AG04449 (cell line): ENCODE measurements at places on chromosomes 2 and 18.
A peak's percentile ranks its signal among the peaks of the same experiment; 100 is the strongest.

DNA sequence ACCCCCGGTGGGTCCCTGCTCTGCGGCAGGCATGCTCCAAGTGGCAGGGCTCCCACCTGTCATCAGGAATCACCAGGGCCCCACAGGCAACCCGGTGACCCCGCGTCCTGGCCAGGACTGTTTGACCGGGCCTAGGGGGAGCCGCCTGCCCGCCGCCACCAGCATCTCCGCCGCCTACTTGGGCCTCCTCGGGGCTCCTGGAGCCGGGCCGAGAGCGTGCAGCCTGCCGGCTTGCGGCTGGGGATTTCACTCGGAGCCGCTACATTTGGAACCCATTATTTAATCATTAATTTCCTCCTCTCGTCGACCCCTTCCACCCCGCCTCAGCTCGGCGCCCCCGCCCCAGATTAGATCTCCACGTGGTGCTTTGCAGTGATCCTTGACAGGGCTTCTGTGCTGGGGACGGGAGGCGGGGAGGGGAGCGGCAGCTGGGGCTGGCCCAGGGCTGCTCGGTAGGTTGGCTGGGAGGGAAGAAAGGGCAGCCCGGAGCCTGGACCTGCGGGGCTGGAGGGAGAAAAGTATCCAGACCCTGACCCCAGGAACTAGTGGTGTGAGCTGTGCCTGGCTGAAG is 295.4 kb downstream of the CYP26B1 start:
- DNase-seq: no peak

DNA sequence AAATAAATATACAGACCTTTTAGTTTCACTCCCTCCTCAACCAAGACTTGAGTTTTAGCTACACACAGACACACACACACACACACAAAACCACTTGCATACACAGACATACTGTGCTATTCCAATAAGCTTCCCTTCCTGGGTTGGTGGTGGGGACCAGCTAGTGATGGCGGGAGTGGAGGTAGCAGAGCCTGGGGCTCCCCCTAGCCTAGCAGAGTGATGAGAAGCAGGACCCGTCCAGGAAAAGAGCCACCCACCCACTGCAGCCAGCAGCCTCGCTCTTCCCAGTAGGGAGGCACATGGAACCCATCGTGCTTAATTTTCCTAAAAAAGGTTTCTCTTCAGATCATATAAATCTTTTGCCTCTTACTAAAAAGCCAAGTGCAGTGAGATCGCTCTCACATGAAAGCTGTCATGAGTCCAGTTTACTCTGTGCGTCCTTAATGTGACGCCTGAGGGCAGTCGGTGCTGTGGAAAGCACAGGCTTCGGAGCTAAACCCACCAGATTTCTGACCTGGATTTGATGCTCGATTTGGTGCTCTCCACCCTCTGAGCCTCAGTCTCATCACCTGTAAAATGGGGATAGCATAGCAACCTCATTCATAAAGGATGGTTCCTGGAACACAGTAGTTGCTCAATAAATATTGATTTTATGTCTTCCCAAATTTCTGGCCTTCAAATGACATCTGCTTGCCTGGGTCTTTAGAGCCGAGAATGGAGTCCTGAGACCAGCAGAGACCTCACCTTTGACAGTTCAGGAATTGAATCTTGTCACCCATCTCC is 60.1 kb upstream of the YWHAQ start:
- DNase-seq: no peak

DNA sequence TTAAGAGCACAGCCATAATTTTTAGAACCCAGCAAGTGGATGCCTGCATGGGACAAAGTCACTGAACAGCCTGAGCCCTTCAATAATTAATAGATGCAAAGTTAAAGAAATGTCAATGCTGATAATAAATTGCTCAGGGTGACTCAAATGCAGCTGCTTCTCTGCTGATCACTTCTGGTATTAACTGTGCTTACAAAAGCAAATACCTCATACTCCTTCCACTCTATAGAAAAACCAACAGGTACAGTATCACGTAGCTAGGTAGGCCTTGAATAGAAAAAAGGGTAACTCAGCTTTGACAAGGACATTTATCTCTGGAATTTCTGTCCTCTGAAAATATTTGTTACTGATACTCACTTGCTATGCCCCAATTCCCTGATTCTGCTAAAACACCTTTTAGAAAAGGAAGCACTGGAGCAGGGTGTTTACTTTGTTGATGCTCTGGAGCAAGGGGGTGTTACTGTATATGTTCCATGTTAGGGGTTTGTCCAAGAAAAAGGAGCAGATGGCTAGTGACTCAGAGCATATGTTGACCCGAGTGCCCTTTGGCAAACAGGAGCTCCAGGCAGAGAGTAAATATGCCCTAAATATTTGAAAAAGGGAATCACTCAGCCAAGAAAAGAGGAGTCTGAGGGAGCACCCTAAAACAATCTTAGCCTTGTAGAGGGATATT is 59.1 kb upstream of the RTN4 start:
- DNase-seq: no peak

DNA sequence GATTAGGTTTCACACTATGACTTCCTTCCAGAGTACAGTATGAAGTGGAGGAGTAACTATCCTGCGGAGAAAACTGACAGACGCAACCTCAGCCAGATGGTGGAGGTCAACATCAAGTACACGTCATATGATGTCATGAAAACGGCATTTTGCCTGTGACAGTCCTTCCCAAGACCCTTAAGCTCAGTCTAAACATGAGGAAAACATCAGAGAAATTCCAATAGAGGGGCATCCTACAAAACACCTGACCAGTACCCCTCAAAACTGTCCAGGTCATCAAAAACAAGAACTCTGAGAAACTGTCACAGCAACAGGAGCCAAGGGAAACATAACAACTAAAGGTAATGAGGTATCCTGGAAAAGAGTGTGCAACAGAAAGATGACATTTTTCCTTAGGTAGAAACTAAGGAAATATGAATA is 1.7 kb downstream of the RNU4ATAC start:
- no peak for DNase-seq

GRCh38 chr2:236663287-236664101 is 93.9 kb downstream of the ACKR3 start:
- DNase-seq: no peak

DNA sequence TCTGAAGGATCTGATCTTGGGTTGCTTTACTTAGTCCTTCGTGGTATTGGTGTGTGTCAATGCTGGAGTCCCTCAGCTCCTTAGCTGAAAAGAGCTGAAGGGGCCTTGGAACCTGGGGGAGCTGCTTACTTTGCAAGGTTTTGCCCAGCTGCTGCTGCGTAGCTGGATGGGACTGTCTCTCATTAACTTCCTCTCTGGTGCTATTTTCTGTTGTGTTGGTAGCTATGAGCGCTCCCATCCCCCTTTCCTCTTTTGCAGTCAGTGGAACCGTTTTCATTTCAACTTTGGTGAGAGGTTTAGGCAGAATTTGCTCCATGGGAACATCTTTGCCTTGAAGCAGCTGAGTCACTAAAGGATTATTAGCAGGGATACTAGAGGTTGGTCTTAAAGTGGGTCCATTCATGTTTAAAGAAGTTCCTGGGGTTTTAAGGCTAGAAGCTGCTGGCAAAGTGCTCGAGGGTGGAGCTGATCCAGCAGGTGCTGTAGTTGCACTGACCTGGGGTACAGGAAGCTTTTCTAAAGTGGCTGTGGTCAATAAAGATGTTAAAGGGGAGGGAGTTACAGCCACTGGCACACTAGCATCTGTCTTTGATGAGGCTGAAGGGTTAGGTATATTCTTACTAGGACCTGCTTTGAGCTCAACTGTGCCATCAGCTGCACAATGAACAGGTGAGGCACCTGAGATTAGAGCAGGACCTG is 69.9 kb upstream of the DTNB start:
- no peak for DNase-seq

DNA sequence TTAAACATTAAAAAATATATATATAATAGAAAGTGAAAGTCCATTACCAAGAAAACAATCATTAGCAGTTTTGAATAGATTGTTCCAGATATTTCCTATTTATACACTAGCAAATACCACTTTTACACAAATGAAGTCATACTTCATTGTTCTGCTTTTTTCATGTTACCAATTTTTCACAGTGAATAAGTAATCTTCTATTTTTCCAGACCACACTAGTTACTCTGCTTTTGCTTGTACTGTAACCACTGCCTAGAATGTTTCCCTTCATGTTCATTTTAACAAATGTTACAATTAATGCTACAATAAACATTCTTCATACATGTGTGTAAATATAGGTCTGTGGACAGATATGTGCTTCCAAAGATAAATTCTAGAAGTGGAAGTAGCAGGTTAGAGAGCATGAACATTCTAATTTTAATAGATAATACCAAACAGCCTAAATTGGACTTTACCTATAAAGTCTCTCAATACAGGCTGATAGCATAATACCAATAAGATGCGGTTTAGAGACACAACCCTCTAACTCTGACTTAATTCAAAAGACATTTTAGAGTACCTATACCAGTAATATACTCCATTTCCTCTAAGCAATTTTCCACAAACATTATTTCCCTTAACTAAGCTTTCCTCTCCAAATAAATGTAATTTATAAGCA is 17.0 kb downstream of the ITSN2 start:
- no peak for DNase-seq

DNA sequence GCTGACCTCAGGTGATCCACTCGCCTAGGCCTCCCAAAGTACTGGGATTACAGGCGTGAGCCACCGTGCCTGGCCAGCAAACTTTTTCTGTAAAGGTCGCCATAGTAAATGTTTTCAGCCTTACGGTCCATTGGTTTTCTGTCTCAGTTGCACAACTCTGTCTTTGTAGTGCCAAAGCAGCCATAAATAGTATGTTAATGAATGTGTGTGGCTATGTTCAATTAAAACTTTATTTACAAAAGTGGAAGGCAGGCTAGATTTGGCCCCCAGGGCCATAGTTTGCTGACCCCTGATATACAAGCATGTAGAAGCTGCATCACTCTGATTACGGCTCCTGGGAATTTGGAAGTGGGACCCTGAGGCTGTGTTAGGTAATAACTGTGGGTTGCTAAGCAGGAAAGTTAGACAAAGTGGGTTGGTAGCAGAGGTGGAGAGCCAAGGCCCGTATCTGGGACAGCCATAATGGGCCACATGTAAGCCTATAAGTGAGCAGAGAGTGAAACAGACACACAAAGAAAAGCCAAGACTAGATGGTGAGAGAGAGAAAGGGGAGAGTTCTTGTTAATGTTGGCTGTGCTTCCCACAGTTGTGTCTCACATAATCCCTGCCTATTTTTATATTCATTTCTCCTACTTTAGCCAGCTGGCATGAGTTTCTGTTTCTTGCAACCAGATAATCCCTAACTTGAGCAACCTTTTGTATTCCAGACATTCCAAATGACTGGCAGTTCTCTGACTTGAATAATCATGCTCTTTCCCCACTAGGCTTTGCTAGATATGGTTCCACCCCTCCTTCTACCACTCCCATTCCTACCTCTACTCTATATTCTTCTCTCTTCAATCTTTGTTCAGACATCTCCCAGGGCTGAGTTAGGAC is 223.3 kb upstream of the STON1 start:
- DNase-seq: peak; percentile 28

DNA sequence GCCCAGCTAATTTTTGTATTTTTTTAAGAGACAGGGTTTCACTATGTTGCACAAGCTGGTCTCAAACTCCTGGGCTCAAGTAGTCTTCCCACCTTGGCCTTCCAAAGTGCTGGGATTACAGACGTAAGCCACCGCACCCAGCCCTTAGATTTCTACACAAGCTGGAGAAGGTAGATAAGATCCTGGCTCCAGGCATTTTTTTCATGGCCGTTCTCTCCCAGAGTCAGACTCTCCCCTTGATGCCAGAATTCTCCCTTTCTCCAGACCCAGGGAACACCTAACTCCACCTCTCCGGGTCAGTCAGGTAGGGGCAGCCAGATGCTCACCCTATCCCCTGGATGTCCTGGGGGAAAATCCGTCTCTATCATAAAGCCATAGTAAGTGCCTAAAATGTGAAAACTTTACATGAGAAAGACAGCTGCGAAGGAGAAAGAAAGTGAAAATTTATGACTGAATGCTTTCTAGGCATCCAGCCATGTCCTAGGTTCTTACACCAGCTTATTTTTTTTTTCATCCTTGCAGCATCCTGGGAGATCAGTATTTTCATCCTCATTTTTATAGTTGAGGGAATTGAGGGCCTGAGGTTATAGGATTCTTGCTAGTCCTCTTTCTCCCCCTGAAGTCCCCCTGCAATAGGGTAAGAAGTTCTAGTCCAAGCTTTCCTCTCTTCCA is 16.3 kb downstream of the SIX3 start:
- DNase-seq: no peak

DNA sequence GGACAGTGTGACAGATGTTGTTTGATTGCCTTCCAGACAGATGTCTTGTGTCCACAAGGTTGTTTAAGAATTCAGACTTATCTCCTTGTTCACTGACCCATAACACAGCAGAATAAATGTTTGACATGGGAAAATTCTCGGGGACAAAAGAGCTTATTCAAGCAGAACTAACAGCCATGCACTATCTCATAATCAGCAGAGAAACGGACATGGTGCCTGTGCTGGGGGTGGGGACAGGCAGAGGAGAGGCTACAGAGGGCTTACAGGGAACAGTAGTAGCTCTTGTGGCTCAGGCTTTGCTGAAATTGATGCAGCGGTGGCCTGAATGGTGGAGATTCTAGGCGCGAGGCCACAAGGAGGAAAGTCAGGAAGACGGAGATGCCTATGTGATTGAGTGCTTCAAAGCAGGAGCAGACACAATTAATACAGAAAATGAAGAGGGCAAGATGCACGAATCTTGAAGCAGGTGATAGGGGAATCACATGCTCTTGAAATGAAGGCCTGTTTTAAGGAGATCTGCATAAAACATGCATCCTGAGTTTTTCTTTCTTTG is 62.0 kb upstream of the CAB39 start:
- DNase-seq: no peak

GRCh38 chr18:64330161-64330560 is 181.3 kb upstream of the LINC00305 start:
- no peak for DNase-seq

DNA sequence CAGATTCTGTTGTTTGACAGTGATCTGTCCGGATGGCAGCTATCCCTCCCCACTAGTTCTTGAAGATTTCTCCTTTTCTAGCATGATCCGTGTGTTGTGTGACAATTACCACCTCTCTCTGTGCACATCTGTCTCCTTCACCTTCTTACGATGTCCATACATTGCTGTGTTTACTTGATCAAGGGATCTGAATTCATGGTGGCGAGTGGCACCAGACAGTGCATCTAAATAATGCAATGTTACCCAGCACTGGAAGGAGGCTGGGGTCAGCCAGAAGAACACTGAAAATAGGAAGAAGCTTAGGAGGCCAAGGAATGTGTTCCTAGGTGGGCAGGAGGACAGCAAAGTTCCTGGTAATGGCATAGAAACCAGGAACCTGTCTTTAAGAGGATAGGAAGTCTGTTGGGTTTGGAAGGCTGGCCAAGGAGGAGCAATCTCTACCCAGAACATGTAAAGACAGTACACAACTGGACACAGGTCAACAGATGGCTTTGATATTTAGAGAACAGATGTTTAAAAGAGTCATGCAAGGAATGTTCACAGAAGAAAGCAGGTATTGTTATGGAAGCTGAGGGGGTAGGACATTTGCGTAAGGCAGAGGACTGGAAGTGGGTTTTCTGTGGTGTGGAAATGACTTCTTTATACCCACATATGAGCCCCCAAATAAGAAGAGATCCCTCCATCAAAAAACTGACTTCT is 126.4 kb downstream of the HRH4 start:
- no peak for DNase-seq
